ENCODE measurements at places on chromosomes 7 and 10.

DNA sequence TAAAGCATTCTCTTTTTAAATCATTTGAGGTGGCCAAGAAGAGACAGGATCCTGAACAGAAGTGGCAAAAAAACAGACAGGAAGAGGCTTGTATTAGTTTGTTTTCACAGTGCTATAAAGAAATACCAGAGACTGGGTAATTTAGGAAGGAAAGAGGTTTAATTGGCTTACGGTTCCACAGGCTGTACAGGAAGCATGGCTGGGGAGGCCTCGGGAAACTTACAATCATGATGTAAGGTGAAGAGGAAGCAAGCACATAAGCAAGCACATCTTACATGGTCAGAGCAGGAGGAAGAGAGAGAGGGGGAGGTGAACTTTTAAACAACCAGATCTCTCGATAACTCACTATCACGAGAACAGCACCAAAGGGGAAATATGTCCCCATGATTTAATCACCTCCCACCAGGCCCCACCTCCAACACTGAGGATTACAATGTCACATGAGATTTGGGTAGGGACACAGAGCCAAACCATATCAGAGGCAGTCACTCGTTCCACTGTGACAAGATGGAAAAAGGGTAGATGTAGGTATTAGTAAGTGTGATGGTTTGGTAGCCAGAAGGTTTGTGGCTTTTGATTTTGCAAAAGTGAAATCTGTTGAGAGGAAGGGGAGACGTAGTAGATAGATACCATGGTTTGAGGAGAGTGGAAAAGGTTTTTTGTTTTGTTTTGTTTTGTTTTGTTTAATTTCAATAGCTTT is 5.1 kb downstream of the MSRB2 start:
- no peak for DNase-seq

DNA sequence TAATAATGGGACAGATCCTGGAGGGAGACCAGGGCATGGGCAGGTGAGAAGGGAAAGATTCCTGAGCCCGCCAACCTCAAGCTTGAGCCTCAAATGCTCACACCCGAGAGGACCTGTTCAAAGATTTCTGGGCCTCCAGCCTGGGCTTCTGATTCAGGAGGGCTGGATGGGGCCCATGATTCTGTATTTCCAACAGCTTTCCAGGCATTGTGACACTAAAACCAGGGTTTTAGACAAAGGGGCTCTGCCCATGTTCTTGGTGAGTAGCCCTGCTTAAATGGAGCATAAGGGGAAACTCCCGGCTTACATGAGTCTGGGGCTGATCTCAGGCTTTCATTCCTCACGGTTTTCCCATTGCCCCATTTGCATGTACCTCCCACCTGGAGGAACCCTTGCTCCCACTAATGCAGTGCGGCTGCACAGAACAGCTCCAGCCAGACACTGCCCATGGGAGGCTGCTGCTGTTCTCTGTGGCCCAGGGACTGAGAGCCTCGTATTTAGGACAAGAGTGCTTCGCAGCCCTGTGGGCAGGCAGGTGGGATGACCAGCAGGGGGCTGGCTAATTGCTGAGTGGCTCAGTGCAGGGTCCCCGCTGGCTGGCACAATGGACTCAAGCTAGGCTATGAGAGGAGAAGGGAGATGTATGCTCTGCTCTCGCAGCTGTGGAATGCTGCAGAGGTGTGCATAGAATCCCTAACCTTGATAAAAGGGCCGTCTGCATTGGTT is 135.3 kb upstream of the COBL start:
- DNase-seq: no peak

- DNase-seq: no peak
These were observed 4.2 kb downstream of the IGFBP1 start for GRCh38 chr7:45892407-45893035.

GRCh38 chr10:50387732-50388073 is 136.4 kb upstream of the ASAH2 start:
- DNase-seq: no peak

Measured in stimulated activated CD4-positive, alpha-beta T cell treated with anti-CD3 and anti-CD28 coated beads, Interleukin-2, amount 100 ng/mL, for 24 hours (primary cell).